Stimulated activated CD8-positive, alpha-beta memory T cell treated with anti-CD3 and anti-CD28 coated beads, Interleukin-15, amount 100 ng/mL, for 48 hours (primary cell): ENCODE measurements at places on chromosomes 4 and X.

GRCh38 chr4:151865312-151865711 is 104.5 kb upstream of the GATB start:
- no peak for DNase-seq

- no peak for DNase-seq
Measured at GRCh38 chr4:154044742-154045485, 256.0 kb upstream of the SFRP2 start.

DNA sequence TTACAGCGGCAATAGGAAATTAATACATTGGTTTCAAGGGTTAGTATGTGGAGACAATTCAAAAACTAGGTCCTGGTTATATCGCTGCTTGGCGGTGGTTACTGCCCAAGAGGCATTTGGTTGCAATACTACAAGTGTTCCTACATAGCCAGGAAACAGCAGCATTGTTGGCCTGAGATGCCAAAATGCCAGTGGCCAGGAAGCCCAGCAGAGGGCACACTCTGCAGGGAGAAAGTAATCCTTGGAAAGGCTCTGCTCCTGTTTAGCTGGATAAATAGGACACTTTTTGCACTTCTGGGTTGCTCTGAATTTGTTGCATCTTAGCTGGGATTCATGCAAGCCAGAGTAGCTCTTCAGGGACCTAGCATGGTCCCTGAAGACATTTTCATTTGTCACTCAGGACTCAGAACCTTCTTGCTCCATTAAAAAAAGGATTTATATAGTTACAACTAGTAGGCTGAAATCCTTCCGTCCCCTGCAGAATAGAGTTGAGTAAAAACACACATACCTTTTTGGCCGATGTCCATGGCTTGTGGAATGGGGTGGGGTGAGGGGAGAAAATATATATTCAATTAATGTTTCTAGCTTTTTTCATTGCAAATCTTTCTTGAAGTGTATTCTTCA is 8.1 kb upstream of the GPR119 start:
- no peak for DNase-seq

- no peak for DNase-seq
Measured at GRCh38 chr4:124953486-124953885, 241.0 kb upstream of the ANKRD50 start.

DNA sequence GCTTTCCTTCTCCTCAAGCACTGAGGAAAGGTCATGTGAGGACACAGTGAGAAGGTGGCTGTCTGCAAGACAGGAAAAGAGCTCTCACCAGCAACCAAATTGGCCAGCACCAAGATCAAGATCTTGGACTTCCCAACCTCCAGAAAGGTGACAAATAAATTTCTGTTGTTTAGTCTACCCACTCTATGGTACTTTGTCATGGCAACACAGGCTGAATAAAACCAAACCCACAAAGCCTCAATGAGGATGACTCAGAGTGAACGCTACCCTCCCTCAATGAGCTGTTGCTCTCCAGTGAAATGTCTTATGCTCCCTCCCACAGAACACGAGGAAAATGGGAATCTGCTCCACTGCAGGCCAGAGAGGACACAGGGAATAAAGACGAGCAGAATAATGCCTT is 244.1 kb downstream of the RAB28 start:
- DNase-seq = no peak

- no peak for DNase-seq
Measured at GRCh38 chr4:165301833-165302232, 25.6 kb upstream of the MSMO1 start.

DNA sequence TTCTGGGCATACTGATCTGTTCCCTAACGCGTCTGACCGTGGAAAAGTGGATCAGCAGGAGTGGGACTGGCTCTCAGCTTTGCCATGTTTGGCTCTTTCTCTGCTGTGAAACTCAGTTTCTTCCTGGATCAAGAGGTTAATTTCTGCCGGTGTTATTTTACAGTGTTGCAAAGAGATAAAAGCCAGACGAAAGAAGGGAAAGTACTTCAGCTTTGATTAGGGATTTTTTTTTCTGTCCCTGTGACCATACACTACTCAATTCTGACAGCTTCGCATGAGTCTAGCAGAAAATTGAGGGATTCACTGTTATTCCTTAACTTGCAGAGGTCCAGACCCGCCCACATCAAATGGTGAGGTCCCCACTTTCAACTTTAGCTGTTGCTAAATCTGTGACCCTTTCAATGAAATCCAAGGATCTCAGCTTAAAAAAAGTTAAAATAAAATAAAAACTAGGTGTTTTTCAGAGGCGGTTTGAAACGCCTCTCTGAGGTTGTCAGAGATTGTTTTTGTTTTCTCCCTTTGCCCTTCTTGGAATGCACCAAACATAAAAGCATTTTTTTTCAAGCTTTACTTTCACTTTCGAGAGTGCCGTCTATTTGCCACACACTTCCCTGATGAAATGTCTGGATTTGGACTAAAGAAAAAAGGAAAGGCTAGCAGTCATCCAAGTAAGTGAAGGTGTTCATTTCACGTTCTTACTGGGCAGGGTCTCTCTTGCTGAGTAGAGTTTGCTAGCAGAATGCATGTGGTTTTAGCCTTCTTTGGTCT is at the start of gene TLR3:
TLR3 (plus strand) TSS at position 576 of the 768 bp plus-strand sequence. CDS start 7,464 bp downstream, outside the sequence.
- DNase-seq = no peak

DNA sequence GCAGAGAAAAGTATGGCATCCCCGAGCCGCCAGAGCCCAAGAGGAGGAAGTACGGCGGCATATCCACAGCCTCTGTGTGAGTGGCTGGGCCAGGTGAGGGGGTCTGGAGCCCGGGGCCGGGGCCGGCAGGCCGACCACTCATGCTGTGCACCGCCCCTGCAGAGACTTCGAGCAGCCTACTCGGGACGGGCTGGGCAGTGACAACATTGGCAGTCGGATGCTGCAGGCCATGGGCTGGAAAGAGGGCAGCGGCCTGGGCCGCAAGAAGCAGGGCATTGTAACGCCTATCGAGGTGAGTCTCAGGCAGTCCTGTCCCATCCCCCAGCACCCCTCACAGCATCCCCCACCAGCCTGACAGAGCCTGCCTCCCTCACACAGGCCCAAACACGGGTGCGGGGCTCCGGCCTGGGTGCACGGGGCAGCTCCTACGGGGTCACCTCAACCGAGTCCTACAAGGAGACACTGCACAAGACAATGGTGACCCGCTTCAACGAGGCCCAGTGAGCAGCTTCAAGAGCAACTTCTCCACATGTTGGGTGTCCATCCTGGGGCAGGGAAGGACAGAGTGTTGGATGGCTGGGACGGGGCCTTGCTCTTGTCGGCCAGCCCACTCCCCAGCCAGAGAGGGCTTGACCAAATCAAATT is 7.4 kb upstream of the UBA1 start:
- DNase-seq = no peak

GRCh38 chrX:39144323-39144722 is 343.1 kb downstream of the MID1IP1 start:
- no peak for DNase-seq

DNA sequence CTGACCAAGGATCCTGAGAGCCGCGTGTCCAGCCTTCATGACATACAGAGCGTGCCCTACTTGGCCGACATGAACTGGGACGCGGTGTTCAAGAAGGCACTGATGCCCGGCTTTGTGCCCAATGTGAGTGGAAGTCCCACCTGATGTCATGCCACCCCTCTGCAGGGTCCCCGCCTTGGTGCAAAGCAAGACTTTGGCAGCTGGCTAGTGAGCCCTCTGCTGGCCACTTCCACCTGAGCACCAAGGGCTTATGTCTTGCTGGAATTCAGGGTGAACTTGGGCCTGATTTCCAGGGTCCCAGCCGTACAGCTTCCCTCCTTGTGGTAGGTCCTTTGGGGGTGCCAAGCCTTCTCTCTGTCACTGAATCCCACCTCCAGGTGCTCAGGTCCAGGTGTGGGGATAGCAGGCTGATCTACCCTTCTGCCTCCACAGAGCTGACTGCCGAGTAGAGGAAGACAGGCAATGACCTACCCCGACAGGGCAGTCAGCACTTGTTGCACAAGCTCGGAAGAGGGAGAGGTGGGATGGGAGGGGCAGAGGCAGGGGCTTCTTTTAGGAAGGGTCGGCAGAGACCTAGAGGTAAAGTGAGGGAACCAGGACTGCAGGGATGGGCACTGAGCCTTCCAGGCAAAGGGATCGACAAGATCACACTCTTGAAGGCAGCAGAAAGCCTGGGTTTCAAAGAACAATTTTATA is 248.1 kb downstream of the EVC2 start:
- no peak for DNase-seq

DNA sequence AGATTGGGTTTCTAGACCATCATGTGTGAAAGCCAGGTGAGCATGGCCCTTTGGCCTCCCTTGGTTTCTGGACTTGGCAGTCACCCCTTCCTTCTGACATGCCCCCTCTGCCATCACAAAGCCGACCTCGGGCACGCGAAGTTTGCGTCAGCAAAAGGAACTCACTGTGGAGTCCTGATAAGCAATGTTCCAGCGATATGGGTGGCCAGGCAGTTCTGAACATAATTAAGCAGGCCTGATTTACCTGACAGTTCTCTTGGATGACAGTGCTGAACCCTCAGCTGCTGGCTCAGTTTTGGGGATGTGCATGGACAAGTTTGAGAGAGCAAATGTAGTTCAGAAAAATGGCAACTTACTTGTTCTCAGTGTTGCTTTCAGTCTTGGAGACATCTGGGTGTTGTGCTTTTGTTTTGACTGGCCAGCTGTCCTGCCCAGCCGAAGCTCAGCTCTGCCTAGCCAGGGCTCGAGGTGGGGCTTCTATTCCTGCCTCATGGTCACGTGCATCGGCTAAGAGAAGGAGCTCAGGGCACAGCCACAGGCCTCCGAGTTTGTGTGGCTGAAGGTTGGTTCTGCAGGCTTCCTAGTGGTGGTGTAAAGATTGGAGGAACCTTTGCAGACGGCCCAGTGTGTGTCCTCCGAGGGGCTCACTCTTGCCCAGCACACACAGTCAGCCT is 78.3 kb downstream of the CLDN34 start:
- no peak for DNase-seq

- DNase-seq = peak; percentile 4
Measured at GRCh38 chrX:106484233-106484632, 127.5 kb upstream of the RADX start.

DNA sequence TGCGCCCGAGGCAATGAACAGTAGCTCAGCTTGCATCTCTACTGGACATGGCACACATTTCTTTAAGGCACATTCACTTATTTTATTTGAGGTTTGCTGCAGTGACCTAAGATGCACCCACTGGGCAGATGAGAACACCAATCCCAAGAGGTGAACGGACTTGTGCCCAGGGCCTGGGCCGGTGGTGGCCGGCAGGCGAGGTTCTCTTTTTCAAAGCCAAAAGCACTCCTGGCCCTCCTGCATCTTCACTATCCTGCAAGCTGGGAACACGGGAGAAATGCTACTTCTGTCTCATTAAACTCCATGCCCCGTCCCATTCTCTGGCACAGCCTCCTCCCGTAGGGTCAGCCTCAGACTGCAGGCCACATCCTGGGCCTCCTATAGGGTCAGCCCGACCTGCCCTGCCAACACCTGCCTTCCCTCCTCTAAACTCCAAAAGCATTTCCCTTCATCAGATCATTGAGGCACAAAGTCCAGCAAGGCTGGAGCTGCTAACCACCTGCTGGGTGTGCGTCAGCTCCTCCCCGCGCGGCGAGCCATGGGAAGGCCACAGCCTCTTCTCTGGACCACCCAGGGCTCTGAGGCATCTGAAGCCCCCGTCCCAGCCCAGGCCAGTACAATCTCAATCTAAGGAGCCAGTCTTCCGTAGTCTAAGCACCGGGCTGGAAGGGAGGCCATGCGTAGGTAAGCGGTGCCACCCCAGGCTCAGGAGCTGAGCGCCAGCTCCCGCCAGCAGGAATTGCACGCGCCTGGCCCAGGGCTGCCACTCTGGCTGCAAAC is 166.1 kb downstream of the AFAP1 start:
- no peak for DNase-seq

DNA sequence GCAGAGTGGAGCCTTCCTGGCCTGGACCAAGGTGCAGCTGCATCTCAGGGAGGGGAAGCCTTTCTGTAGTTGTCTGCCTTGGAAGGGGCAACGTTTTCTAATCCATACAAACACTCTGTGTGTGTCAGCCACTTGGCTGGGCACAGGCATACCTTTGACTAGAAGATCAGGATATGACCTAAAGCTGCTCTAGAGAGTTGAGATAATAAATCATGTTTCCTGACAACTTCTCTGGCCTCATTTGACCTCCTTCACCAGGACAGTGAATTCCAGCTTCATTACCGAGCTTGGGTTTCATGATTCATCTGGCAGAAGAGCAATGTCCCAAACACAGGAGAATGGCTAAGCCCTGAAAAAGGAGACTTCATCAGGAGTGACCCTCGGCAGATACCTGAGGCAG is 89.6 kb upstream of the KIT start:
- DNase-seq = no peak
